ENCODE measurements at places on chromosomes 1 and 21. TPM values are rescaled to one million over a fixed set of nuclear protein-coding genes. Genes with fewer than 3 reads are reported as not detected.

DNA sequence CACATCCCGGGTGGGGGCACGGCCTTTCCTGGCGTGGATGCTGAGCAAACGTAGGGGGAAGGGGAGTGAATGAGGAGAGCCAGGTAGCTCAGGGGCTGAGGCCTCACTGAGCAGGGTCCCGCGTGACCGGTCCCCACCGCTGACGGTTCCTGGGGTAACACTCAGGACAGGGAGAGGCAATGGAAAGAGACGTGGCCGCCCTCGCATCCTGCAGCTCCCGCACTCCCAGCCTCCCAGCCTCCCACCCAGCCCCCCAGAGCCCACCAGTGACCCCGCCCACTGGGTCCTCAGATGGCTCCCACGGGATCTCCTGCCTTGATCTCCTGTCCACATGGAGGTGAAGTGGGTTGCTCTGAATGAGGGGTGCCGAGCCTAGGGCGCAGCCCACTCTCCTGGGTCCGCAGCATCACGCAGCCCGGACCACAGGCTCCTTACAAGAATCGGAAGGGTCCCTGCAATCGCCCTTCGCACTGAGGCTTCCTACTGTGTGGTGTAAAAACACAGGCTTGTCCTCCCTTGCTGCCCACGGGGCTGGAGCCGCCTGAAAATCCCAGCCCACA, 2.4 kb downstream of the TSPEAR start:
- DNase-seq: peak; percentile 30

DNA sequence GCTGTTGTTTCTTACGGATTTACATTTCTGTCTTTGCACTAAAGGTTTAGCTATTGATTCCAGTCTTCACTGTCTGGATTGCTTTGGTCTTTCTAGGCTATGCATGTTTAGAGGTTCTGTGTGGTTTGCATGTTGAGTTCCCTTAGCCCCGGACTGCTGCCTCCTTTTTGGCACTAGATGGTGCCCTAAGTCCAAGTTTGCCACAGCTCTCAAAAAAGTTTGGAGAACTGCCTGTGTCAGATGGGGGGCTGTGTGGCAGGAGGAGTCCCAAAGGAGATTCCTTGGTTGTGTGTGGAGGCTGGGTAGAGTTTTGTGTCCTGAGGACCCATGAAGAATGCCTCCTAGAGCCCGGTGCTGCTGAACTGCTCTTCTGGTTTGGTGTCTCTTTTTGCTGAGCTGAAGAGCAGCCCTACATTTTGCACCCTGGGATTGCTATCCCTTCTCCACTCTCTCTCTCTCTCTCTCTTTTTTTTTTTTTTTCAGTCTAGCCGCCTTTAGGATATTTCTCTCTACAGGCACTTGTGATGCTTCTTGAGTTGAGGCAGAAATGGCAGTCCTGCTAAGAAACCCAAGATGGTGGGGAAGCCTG, 74.4 kb downstream of the PTGS2 start:
- no peak for DNase-seq

DNA sequence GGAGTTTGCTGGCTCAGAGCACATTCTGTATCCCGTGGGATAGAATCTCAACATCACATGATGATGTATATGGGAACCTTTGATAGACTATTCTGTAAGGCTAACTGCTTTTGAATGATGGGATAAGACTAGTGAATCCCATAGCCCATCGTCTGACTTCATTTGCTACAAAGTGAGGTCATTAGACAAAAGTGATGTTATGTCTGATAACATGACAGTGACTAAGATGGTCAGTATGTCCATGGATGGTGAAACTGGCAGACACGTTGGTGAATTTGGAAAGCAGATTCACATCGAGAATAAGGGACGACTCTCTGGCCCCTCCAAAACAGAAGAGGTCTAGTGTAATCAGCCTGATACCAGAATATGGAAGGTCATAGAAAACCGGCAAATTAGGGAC, 108.4 kb downstream of the HHAT start:
- no peak for DNase-seq

- DNase-seq: no peak
Measured at GRCh38 chr1:25669781-25670567, 53.4 kb downstream of the MAN1C1 start.

DNA sequence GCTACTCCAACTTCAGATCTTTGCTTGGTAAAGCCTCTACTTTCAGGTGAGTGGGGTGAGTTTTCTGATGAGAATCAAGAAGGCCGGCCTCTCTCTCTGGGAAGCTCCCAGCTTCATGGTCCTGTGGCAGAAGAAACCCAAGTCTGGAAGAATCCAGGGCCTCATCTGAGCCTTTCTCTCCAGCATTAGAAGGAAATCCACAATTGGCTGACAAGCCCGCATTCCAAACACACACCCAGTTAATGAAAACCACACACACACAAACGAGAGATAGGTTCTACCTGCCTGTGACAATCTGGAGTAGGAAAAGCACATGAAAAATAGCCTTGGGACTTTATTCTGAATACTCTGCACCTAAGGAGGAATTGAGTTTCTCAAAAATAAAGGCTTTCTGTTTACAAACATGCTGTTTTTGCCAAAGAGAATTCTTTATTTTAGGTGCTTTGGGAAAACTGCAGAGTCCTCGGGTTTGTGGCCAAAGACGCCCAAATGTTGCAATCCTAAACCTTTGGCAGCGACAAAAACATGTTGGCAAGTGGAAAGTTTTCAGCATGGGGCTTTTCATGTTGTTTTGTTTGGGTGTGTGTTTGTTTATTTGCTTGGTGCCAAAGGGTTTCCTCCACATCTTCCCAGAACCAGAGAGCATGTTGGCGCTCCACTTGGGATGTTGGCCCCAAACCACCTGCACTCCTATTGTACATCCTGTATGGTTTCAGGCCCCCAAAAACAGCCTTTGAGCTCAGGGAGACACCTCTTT, 216.2 kb downstream of the SETD4 start:
- DNase-seq: peak; percentile 56

DNA sequence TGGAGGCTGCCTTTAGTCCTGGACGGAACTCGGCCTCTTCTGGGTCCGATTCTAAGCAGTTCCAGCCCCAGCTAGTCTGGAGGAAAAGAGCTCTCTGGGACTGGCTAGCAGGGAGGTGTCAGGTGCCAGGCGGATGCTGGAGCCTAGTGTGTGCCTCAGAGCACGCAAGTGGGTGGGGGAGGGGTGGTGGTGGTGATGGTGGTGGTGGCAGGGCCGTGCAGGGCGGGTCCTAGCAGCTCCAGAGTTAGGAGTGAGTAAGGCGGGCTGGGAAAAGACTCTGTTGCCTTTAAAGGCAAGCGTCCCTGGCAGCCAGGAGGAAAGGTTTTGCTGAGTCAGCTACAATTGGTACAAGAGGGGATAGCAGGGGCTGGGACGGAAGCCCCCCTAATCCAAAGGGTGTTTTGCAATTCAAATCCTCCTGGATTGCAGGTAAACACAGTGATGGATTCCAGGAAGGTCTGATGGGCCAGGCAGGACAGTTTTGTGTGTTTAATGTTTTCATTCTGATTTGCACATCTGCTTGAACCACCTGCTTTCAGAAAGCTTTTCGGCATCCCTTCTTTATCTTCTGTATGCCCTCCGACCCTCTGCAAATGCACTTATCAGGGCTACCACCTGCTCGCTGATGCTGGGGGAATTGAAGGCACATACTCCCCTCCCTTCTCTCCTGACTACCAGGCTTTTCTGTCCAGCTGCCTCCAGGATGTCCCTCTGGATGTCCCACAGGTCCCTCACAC, 4.1 kb upstream of the SLC2A1 start:
- no peak for DNase-seq

GRCh38 chr1:9553736-9554144, 14.5 kb downstream of the SLC25A33 start:
- no peak for DNase-seq

DNA sequence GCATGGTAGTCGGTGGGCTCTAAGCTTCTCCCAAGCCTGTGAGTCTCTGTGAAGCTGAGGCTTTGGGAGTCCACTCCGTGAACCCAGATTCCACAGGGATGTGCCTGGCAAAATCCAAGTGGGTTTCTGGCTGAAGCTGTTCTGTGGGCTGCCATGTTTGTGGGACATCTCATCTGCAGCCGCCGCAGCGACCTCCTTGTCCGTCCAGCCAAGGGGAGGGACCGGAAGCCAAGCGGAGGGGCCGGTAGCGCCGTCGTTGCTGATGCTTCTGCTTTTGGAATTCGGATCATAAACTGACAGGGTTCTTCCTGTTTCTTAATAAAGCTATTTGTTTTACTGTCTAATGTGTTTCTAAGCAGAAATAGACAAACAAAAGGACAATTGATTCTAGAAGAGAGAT, 13.3 kb downstream of the KIF26B start:
- peak; percentile 62 for DNase-seq

- no peak for DNase-seq
Measured at GRCh38 chr1:65167586-65168242, 19.7 kb downstream of the AK4 start.

DNA sequence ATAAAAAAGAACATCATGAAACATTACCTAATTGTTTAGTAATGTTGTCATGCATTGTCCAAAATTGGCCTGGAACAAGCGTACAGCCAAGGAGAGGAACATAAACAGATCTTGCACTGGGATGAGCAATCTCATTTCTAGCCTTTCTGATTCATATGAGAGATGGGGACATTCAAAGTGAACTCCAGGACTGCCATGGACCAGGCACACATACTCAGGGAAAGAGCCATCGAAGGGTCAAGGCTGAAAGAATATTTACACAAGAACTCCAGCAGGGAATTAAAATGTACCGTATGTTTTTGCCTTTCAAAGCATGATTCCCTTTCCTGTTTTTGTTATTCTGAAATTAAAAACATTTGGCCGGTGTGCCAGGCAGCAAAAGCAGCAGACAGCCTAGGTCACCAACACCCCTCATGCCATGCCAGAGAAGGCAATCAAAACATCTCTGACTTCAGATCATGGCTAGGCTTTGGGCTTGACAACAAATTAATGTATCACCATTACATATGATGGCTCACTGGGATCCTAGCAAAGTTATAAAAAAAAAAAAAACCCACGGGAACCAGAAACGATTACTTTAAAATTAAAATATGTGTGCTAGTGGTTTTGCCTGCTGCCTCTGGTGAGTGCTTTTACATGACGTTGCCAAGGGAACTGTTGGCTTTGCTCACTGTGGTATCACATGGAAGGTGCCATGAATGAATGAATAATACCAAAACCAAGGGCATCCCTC, 159.8 kb downstream of the TGFBR3 start:
- DNase-seq: peak; percentile 21

- peak; percentile 56 for DNase-seq
Measured at GRCh38 chr1:67780637-67781036, 52.6 kb downstream of the GNG12 start.

DNA sequence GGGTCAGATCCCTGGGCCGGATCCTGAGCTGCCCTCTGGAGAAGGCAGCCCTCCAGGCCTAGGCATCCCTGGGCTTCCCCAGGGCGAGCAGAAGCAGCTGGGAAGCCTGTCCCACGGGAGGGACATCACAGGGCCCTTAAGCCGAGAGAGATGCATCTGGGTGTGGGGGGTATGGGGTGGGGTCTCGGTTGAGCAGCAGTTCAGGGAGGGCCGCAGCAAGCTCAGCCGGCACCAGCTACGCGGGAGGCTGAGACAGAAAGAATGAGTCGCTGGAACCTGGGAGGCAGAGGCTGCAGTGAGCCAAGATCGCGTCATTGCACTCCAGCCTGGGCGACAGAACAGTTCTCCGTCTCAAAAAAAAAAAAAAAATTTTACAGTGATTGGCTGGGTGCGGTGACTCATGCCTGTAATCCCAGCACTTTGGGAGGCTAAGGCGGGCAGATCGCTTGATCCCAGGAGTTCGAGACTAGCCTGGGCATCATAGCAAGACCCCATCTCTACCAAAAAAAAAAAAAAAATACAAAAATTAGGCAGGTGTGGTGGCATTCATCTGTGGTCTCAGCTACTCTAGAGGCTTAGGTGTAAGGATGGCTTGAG, 37.7 kb downstream of the RRP1 start:
- peak; percentile 64 for DNase-seq

GRCh38 chr1:74368335-74368734, 133.1 kb downstream of the TNNI3K start:
- DNase-seq: no peak

- no peak for DNase-seq
Measured at GRCh38 chr1:21550097-21550496, 40.9 kb downstream of the ALPL start.

DNA sequence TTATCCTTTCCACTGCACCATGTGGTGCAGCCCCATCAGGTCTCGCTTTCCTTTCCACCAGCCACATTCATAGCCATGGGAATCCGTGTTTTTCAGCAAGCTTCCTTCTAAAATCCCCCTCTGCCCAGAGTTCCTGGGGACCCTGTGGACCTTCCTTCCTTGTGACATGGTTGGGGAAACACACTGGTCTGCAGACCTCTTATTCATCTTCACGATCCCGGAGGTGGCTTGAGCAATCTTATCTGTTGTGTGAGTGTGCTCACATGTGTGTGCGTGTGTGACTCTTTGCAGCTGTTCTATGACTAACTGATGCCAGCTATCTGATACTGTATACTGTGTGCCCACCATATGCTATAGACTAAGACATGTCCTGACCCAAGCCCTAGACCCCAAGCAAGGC, 15.6 kb upstream of the IL10 start:
- no peak for DNase-seq

DNA sequence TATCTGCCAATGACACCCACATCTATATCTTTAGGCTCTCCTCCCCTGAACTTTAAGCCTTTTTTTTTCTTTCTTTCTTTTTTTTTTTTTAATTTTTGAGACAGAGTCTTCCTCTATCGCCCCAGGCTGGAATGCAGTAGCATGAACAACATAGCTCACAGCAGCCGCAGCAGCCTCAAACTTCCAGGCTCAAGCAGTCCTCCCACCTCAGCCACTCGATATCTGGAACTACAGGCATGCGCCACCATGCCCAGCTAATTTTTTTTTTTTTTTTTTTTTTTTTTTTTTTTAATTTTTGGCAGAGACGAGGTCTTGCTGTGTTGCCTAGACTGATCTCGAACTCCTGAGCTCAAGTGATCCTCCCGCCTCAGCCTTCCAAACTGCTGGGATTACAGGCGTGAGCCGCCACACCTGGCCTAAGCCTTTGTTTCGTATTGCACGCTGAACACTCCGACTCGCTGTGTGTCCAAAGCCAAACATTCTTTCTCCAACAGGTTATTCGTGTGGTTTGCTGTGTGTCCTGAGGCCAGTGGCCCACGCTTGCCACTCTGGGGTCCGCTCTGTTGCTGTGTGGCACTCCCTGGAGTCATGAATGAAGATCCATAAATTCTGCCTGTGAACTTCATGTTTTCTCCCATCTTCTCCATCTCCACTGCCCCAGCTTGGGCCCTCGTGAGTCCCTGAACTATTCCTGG, 119.4 kb downstream of the CAMTA1 start:
- DNase-seq: no peak

- no peak for DNase-seq
Measured at GRCh38 chr1:20311289-20311688, 20.6 kb downstream of the VWA5B1 start.

- peak; percentile 51 for DNase-seq
Measured at GRCh38 chr1:236142253-236143103, at the start of gene GPR137B. GPR137B (plus strand) TSS chr1:236142539; CDS start chr1:236142623, 84 bp downstream.

OPRD1 gene
- total RNA-seq: 0.07 TPM

TAL1 gene
- total RNA-seq: 1.5 TPM

LCE1D gene
- not detected for total RNA-seq

UBIAD1 gene
- 28.3 TPM for total RNA-seq

FMO4 gene
- 0.59 TPM for total RNA-seq

B3GALT6 gene
- total RNA-seq: 8.9 TPM

HTR6 gene
- not detected for total RNA-seq

KCNN3 gene
- 13.0 TPM for total RNA-seq
